HAP-1 (cell line): ENCODE measurements at places on chromosomes 12 and 14.
A peak's percentile ranks its signal among the peaks of the same experiment; 100 is the strongest.

DNA sequence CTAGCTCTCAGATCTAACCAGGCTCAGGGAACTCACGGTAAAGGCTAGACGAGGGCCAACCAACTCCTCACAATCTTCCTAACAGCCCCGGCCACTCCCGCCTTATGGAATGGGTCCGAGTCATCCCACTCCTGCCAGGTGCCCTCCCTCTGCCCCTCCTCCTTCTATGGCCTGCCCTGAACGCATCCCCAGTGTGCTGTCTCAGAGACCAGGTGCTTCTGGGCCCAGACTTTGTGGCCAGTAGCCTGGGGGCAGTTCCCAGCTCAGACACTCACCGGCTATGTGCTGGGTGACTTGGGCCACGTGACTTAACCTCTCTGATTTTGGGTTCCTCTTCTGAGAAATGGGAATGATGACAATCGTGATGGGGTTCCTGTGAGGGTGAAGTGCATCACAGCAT, 22.5 kb downstream of the PAPLN start:
- no peak for DNase-seq

GRCh38 chr12:48681399-48681709, 684 bp downstream of the KANSL2 start:
- DNase-seq, result no peak

- DNase-seq, result no peak
These were observed 172.8 kb downstream of the TMEM132C start for GRCh38 chr12:128439796-128440195.

GRCh38 chr14:85686908-85687307, 157.0 kb downstream of the FLRT2 start:
- DNase-seq, result no peak

DNA sequence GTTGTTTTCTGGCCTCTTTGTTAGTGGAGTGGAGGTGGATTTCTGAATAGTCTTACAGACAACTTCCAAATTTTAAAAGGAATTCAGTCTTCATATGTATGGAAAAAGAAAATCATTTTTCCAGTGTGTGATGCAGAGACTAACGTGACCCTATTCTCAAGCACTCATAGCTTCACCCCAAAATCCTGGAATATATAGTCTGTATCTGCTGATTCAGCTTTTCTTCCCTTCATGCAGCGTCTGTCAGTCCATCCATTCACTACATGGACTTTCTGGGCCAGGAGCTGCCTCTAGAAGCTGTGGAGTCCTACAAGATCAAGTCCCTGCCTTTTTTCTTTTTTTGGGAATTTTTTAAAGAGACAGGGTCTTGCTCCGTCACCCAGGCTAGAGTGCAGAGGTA, 23.8 kb downstream of the KLC1 start:
- DNase-seq, result no peak

GRCh38 chr12:95351748-95352147, 122.2 kb upstream of the METAP2 start:
- no peak for DNase-seq

GRCh38 chr12:110661337-110661972, 27.5 kb downstream of the HVCN1 start:
- no peak for DNase-seq

DNA sequence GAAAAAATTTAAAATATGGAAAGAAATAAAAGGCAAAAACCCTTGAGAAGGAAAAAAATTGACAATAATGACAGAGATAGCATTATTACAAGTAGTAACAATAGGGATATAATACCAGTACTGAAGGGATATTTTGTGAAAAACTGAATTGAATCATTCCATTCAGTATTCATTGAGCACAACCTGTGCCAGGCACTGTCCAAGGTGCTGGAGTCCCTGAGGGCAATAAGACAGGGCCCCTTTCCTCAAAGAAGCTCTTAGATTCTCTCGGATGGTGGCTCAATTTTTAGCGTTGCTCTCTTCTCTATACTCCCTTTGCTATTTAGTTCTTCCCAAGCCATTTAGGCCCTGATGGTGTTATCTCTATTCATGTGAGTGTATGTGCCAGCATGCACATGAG, 34.3 kb upstream of the GAS2L3 start:
- peak; percentile 86 for DNase-seq

- DNase-seq, result no peak
These were observed 636.1 kb downstream of the TMTC2 start for GRCh38 chr12:83322809-83323208.

DNA sequence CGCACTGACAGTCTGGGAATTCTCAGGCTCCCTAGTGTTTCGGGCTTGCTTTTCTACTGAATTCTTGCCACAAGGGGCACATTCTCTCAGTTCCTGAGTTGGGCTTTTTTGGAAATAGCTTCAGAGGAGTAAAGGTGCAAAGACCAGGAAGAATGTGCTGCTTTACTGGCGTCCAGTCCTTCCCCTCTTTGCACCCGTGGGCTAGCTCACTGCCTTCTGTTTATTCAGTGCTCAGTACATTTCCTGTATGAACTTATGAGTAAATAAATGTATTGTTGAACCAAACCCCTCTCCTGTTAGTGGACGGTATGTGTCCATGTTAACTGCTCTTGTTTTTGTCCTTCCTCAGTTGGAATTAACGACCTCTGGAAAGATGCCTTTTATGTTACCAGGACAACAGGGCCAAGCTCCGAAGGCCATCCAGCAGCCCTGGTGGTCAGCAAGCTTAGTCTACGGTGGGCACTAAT, 24.0 kb downstream of the GSG1 start:
- DNase-seq, result no peak

- DNase-seq, result no peak
These were observed 84.9 kb upstream of the RTL1 start for GRCh38 chr14:100988411-100988900.

DNA sequence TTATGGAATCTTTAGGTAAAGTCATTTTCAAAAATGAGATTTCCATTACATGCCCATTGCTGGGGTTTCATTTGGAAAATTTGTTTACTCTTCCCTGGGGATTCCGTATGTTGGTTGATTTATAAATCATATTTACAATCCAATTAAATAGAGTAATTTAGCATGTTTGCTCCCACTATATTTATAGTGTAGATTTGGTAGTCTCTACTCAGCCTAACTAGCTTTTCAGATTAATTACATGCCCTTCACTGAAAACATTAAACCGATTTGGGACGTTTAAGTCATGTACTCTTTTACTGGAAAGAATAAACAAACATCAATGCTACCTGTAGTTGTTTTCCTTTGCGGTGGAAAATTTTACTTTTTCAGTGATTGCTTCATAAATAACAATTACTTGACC, 10.4 kb downstream of the PAX9 start:
- DNase-seq, result no peak

GRCh38 chr14:67241411-67242167, at the start of gene PALS1:
Gene PALS1, plus strand, starts transcription at chr14:67241435. Its CDS starts 37,736 bp downstream, at chr14:67279171.
- DNase-seq, result peak; percentile 65

- DNase-seq, result no peak
These were observed 9.5 kb upstream of the IRF2BPL start for GRCh38 chr14:77037938-77038568.

- no peak for DNase-seq
These were observed 741.6 kb downstream of the FSCB start for GRCh38 chr14:43765474-43765873.

DNA sequence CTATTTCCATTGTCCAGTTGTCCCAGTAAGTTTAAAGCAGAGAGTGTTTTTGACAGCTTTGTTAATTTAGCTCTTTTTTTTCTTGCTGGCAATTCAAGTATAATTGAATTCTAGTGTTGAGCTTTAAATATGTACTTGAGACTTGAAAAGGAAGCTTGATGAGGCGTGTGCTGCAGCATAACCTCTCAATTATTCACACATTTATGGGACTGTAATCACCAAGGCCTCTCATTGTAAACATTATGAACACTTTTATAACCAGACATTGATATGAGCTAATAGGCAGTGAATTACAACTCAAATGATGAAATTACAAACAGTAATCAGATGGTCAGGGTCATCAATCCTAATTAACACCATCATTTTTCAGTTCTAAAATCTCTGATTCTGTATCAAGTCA, 378.0 kb upstream of the DDHD1 start:
- DNase-seq, result no peak

DNA sequence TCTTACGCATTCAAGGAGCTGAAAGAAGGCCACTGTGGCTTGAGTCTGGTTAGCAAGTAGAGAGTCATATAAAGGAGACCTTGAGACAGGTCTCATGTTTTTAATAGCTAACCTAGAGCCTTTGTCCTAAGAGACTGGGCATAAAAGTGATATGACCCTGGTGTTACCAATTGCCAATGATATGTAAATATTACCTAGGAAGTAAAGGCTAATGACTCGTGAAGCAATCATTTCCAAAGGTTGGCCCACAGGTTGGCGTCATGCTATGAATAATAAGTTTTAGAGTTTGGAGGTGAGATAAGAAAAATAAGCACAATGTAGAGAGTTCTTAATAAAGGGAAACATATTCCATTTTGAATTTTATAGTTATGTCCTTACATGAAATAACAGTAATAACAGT, 116.6 kb upstream of the PLEKHA5 start:
- DNase-seq, result no peak

- DNase-seq, result no peak
These were observed 9.6 kb downstream of the RIOX1 start for GRCh38 chr14:73500360-73500759.

GRCh38 chr14:92244805-92245204, 78.2 kb upstream of the SLC24A4 start:
- DNase-seq, result no peak

DNA sequence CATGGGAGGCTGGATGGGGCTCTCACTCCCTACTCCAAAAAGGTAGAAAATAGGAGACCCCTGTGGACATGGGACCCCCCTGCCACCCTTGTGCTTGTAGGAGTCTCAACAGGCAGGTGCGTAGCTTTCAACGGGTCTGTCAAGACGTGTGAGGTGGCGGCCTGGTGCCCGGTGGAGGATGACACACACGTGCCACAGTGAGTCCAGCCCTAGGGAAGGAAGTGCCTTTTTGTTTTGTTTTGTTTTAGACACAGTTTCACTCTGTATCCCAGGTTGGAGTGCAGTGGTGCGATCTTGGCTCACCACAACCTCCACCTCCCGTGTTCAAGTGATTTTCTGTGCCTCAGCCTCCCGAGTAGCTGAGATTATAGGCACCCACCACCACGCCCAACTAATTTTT, 12.9 kb downstream of the P2RX4 start:
- DNase-seq, result no peak

DNA sequence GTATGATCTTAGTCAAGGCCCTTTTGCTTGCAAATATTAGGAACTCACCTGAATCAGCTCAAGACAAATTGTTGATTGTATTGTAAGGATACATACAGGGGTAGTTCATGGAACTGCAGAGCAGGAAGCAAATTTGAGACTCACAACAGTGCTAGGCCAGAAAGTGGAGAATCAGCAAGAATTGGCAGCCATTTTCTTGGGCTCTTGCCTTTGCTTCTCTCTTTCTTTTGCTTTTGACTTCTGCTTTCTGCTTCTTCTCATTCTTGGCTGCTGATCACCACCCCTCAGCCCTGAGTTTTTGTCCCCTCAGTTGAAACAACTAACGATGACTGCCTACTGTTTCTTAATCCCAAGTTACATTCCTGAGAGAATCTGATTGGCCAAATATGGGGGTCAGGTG, 34.8 kb downstream of the KCNK13 start:
- DNase-seq, result no peak

DNA sequence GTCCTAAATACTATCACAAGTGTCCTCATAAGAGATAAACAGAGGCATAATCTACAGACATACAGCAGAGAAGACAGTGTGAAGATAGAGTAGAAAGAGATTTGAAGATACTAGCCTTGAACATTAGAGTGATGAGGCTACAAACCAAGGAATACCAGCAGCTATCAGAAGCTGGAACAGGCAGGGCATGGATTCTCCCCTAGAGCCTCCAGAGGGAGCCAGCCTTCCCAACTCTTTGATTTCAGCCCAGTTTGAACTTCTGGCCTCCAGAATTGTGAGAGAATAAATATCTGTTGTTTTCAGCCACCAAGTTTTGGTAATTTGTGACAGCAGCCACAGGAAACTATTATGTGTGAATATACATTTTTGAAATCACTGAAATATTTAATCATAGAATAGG, 47.2 kb downstream of the CCDC91 start:
- no peak for DNase-seq

GRCh38 chr12:10126413-10126812, 3.6 kb downstream of the CLEC7A start:
- no peak for DNase-seq

- DNase-seq, result no peak
These were observed 53.0 kb downstream of the WSCD2 start for GRCh38 chr12:108182096-108182495.

DNA sequence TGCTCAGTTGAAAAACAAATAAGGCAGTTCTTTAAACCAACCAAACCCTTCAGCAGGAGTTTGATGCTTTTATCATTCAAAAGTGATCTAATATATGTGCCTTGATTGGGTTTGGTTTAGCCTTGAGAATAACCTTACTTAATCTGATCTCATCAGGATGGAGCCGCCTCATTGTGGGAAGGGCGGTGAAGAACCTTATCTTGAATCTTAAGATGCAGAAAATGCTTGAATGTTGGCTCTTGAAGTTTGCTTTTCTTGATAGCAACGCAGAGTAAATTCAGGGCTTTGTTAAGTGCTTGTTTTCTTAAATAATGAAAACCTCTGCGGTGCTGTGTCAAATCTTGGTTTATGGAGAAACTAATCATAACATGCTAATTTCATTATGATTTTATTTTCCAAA, 138.2 kb downstream of the MON2 start:
- no peak for DNase-seq

- DNase-seq, result no peak
These were observed 246.7 kb upstream of the FKBP4 start for GRCh38 chr12:2548081-2548480.

GRCh38 chr12:122989225-122989839, 8.9 kb downstream of the ARL6IP4 start:
- DNase-seq, result no peak

DNA sequence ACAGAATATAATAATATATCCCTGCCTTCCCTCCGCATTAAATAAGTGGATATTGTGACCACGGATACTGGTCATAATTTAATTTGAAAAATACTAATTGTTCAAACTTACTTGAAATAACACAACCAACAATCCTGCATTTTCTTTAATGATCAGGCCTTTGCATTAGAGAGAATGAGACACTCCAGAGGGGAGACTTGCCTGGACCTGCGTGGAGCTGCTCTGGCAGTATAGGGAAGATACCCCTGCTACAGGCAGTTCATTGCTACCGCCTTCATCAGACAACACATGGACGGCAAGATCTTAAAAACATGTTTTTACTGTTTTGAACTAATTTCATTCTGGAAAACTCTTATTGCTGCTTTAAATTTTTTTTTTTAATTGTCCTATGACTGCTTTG, 211.0 kb upstream of the FAR2 start:
- no peak for DNase-seq

DNA sequence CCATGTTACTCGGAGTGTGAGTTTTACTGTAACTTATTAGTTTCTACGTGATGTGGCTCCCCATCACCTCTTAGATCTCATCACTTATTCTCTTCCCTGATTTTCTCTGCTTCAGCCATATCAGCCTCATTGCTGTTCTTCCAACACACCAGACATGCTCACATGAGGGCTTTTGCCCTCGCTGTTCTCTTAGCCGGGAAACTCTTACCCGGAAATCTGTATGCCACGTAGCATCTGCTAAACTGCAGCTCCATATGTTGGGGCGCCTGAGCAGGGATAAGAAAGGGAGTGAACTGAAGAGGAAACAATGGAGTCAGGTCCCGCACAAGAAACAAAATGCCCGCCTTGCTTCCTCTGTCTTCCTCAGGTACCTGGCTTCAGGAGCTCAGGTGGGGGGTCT, 16.6 kb downstream of the SMUG1 start:
- no peak for DNase-seq
